ENCODE measurements at places on chromosomes 13 and 19. TPM values are rescaled to one million over a fixed set of nuclear protein-coding genes. Genes with fewer than 3 reads are reported as not detected.

DNA sequence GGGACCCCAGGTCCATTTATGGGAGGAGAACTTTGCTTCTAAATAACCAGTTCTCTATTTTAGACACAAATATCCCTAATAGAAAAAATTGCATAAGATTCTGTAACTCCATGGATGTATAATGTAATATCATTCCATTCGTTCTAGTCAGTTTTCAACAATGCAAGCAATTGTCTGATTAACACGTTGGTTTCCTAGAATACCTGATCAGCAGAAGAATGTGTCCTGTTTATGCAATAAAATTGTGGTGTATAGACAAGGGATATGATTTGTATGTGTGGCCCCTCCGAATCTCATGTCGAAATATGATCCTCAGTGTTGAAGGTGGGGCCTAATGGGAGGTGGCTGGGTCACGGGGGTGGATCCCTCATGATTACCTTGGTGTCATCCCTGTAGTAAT is 62.1 kb downstream of the RUBCNL start:
- H3K27me3 ChIP-seq = peaks cover 8% of the 10 kb centered on the region
- no peak for DNase-seq
- no peaks in the 10 kb centered on the region for H3K4me1 ChIP-seq
- no peak overlapping the region for H3K27ac ChIP-seq

LILRB3 gene
- not detected for polyA plus RNA-seq

DNA sequence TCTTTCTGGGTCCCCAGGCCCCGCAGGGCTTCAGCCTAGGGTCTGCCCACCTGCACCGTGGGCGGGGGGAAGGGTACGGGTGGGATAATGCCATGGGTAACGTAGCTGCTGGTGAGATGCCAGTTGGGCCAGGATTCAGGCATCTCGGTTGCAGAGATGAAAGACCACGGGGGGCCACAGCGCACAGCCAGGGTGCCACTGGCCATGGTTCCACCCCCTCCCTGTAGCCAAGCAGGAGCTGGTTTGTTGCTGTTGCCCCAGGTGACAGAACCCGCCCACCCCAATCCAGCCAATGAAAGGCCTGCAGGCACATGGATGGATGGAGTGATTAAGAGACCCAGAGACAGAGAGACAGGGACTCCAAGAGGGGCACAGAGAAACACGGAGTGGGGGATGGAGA is 1.0 kb upstream of the CGB7 start:
- H3K27ac ChIP-seq = no peak overlapping the region
- H3K4me1 ChIP-seq = peaks cover 2% of the 10 kb centered on the region
- no peak overlapping the region for H3K4me3 ChIP-seq

DNA sequence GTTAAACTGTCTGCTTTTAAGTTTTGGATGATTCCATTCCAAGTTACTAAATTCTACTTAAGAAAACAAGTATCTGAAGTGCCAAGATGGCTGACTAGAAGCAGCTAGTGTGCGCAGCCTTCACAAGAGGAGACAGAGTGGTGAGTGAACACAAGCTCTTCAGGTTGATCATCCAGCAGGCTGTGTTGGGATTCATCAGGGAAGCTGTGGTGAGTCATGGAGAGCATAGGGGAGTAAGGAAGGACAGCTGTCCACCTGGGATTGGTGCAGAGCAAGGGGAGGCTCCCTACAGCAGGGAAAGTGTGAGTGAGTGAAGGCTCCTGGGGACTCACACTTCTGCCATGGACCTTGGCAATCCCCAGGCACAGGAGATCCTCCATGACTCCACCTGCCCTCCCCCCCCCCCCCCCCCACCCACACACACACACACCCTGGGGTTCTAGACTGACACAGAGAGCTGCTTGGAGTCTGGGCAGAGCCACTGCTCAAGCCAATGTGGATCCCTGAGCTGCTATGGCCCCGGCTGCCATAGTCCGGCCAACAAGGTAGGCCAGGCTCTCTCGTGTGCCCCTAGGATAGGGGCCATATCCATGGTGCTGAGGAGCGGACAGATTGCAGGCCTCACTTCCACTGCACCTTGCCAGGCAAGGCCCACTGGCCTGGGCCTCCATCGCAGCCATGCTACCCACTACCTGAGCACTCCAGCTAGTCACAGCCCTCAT is 23.5 kb downstream of the SLC25A15 start:
- H3K4me3 ChIP-seq = no peak overlapping the region
- H3K27ac ChIP-seq = no peak overlapping the region
- peaks cover 2% of the 10 kb centered on the region for H3K4me1 ChIP-seq
- H3K27me3 ChIP-seq = no peaks in the 10 kb centered on the region

- H3K27ac ChIP-seq = no peak overlapping the region
- H3K27me3 ChIP-seq = peaks cover 22% of the 10 kb centered on the region
- no peaks in the 10 kb centered on the region for H3K36me3 ChIP-seq
- no peaks in the 10 kb centered on the region for H3K4me1 ChIP-seq
- DNase-seq = no peak
- H3K4me3 ChIP-seq = no peak overlapping the region
Measured at GRCh38 chr19:35293363-35293739, 1.4 kb downstream of the MAG start.

GRCh38 chr13:91052876-91053275 is 294.6 kb upstream of the MIR17HG start:
- no peak overlapping the region for H3K4me3 ChIP-seq
- H3K36me3 ChIP-seq = no peaks in the 10 kb centered on the region
- H3K27me3 ChIP-seq = no peaks in the 10 kb centered on the region
- no peak overlapping the region for H3K27ac ChIP-seq
- H3K4me1 ChIP-seq = no peaks in the 10 kb centered on the region

DNA sequence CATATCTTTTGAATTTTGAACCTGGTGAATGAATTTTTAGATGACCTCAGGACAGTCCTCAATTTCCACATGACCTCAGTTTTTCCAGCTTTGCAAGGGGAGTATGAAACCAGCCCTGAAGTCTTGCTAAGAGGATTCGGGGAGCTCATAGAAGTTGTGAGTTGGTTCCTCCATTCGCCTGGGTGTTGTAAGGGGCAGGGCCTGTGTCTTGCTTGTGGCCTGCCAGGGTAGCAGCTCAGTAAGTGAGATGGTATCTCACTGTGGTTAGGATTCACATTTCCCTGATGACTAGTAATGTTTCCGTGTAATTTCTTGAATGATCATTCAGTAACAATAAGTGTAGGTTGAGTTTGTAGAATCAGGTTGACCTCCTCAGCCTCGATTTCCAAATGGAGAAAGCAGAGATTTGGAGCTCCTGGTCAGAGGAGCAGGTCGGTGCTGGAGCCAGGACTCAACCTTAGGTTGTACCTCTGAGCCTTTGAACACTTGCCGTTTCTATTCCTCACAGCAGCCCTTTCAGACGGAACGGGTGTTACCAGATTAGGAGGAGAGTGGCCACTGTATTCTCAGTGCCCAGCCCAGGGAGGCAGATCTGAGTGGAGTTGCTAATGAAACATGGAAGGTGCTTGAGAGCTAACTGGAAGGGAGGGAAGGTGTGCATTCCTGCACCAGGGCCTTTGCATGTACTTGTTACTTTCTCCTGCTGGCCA is 14.6 kb downstream of the NACC1 start:
- no peaks in the 10 kb centered on the region for H3K27me3 ChIP-seq
- H3K4me3 ChIP-seq = no peak overlapping the region
- H3K4me1 ChIP-seq = peaks cover 13% of the 10 kb centered on the region
- H3K27ac ChIP-seq = no peak overlapping the region
- peak; percentile 79 for DNase-seq

DNA sequence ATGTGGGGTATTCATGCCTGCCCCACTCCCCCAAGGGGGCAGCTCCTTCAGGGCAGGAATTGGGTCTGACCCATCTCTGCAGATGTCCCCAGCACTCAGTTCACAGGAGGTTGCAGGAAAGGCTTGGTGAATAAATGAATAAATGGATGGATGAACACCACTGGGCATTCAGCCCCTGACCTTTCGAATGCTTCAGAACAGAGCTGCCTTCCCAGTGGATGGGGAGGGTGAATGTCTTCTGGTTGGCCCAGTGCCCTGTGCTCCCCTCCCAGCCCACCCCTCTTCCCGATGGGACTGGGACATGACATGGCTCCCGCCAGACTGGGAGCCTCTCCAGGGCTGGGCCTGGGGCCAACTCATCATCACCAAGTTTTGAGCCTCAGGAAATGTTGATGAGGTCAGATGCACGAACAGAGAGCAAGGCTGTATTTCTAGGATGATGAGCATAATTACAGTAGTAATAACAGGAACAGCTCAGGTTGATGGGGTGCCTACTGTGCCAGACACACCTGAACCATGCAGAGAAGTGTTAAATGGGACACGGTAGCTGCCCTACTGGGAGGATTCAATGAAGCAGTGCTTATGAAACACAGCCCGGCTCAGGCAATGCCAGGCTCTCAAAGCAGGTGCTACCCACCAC is 25.7 kb downstream of the VRK3 start:
- DNase-seq = no peak
- peaks cover 7% of the 10 kb centered on the region for H3K4me1 ChIP-seq
- H3K27ac ChIP-seq = no peak overlapping the region
- H3K4me3 ChIP-seq = no peak overlapping the region
- peaks cover 71% of the 10 kb centered on the region for H3K36me3 ChIP-seq
- no peaks in the 10 kb centered on the region for H3K27me3 ChIP-seq

UGGT2 gene
- polyA plus RNA-seq = 19.6 TPM

DNA sequence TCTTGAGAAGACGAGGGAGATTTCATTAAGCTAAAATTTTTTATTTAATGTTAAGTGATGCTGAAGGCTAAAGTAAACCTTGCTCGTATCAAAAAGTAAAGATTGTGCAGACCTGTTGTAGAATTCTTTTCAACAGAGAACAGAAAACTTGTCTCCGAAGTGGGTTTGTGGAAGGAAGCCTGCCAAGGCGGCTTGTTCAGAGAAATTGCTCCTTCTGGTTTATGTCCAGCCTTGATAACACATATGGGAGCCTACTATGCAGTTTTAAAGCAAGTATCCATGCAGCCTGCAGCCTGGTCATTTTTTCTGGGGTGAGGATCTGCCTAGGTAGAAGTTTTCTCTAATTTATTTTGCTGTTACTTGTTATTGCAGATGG is 1.4 kb downstream of the MLNR start:
- H3K27ac ChIP-seq = no peak overlapping the region
- no peak overlapping the region for H3K4me3 ChIP-seq
- H3K36me3 ChIP-seq = no peaks in the 10 kb centered on the region
- no peaks in the 10 kb centered on the region for H3K4me1 ChIP-seq

DNA sequence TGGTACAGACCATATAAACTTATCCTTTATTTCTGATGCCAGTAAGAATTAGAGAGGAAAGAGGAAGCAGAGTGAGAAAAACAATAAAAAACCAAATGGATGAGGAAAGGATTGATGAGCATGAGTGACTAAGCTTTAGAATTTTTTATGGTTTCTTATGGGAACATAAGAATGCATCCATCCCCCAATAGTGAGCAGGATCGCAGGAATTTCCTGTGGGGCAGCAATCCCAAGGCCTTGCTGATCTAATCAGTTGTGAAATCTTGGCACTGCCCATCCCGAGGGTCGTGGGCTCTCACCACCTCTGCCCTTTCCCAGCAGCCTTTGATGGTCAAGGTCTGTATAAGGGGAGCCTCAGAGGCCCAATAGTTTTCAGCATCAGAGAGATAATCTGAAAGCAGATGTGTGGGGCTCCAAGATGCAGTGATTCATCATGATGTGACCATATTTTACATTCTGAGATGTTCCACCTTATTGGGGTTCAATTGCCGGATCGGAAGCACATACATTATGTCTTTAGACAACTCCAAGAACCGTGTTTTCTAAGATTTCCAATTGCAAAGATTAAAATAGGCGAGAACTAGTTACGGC is 222.1 kb downstream of the DNAJC15 start:
- H3K4me1 ChIP-seq = peaks cover 15% of the 10 kb centered on the region
- H3K27me3 ChIP-seq = no peaks in the 10 kb centered on the region
- no peak overlapping the region for H3K4me3 ChIP-seq
- DNase-seq = peak; percentile 92
- H3K27ac ChIP-seq = peak overlapping the region; percentile 90

- peaks cover 18% of the 10 kb centered on the region for H3K4me1 ChIP-seq
- peak overlapping the region; percentile 38 for H3K27ac ChIP-seq
- no peaks in the 10 kb centered on the region for H3K36me3 ChIP-seq
Measured at GRCh38 chr19:55553217-55554182, 8.2 kb upstream of the SBK3 start.

SYT3 gene
- not detected for polyA plus RNA-seq

GRCh38 chr19:45079063-45079910 is at the start of gene GEMIN7:
Gene GEMIN7 (plus strand): TSS chr19:45079260. CDS start chr19:45090115, 10,855 bp downstream.
- H3K4me3 ChIP-seq = peak within 1 kb of the TSS; percentile 99
- DNase-seq = peak; percentile 59
- H3K4me1 ChIP-seq = peaks cover 5% of the 10 kb centered on the region
- peaks cover 8% of the 10 kb centered on the region for H3K36me3 ChIP-seq
- peak within 1 kb of the TSS; percentile 93 for H3K27ac ChIP-seq

DNA sequence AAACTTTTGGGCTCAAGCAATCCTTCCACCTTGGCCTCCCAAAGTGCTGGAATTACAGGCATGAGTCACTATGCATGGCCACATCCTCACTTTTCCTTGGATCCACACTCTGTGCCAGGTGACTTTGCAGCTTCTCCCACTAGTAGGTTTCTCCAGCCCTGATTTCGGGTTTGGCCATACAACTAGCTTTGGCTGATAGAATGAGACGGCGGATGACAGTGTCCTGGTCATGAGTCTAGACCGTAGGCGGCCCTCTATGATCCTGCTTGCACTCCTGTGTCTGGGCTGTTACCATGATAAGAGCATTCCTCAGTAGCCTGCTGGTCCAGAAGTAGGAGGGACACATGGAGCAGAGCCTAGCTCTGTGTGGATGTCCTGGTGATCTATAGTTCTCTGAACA is 112.5 kb upstream of the KL start:
- DNase-seq = no peak
- H3K4me3 ChIP-seq = no peak overlapping the region
- H3K27ac ChIP-seq = no peak overlapping the region
- no peaks in the 10 kb centered on the region for H3K36me3 ChIP-seq
- no peaks in the 10 kb centered on the region for H3K27me3 ChIP-seq

POU2F2 gene
- 5.0 TPM for polyA plus RNA-seq

ZNF845 gene
- 0.79 TPM for polyA plus RNA-seq

- no peak overlapping the region for H3K4me3 ChIP-seq
- H3K4me1 ChIP-seq = no peaks in the 10 kb centered on the region
- peaks cover 7% of the 10 kb centered on the region for H3K36me3 ChIP-seq
- no peak overlapping the region for H3K27ac ChIP-seq
- no peak for DNase-seq
- no peaks in the 10 kb centered on the region for H3K27me3 ChIP-seq
Measured at GRCh38 chr13:113645329-113645728, 12.7 kb downstream of the ATP4B start.

MYPOP gene
- polyA plus RNA-seq = 2.8 TPM

Data from IMR-90 (cell line).